Left renal pelvis (tissue), 4 donors: ENCODE measurements at places on chromosomes 16 and 17. TPM values are rescaled to one million over a fixed set of nuclear protein-coding genes. Genes with fewer than 3 reads are reported as not detected.

DNA sequence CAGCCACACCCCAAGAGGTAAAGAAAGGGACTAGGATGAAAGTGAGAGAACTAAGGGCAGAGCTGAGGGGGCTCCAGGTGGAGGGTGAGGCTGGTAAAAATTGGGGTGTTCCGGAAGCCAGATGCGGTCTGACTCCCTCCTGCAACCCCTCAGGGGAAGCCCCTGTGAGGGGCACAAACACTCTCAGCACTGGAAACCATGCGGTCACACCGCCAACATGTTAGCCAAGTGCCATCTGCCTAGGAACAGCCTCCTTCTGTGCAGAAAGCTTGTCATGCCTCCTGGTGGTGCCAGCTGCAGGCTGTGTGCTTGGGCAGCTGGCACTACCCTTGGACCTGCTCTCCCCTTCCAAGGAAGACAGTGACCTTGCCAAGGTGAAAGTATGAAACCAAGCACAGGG is 83.5 kb upstream of the RPL38 start:
- no peak for DNase-seq

- no peak for DNase-seq
Measured at GRCh38 chr17:9766970-9767369, 24.4 kb downstream of the DHRS7C start.

The TMEM238L gene
- 2.4 TPM for polyA plus RNA-seq

- no peak for DNase-seq
Measured at GRCh38 chr16:47320546-47321310, 140.1 kb downstream of the ITFG1 start.

DNA sequence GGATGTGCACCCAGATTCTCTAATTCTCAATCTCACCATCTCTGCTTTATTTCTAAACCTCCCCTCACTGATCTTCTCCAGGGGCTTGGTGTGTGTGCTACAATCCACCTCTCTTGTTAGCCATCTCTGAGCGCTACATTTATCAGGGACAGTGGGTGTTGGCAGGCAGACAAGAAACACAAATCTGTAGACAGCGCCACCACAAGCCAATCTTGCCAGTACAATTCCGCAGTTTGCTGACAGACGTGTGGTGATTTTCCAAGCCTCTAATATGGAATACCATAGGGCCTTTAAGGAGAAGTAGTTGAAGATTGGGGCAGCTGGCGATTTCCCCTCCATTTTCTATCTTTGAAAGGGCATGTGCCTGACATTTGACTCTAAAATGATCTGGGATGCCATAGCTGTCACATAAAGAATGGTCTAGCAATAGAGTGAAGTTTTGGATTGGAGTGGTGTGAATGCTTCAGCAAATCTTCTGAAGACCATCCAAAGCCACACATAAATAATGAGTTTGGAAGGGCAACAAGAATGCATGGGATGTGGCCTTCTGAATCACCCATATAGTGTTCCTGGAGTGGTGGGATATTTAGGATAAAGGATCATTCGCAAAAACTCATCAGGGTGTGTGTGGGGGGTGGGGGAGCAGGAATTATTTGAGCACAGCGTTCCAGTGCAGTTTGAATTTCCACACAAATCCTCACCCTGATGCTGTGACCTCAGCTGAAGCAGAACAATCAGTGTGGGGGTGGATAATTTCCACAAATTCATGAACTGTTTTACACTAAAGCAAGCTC is 12.0 kb upstream of the ANKFN1 start:
- DNase-seq = no peak

The RNF157 gene
- 12.4 TPM for polyA plus RNA-seq

GRCh38 chr17:1830288-1830687 is 483 bp downstream of the RPA1 start:
- no peak for DNase-seq

- no peak for DNase-seq
Measured at GRCh38 chr16:78489072-78489471, 389.6 kb downstream of the WWOX start.

The ADAD2 gene
- polyA plus RNA-seq = not detected

The KRT12 gene
- 0.27 TPM for polyA plus RNA-seq

GRCh38 chr16:30748634-30749445 is 615 bp downstream of the PHKG2 start:
- DNase-seq = no peak

GRCh38 chr17:31275116-31275515 is 21.9 kb downstream of the OMG start:
- no peak for DNase-seq

DNA sequence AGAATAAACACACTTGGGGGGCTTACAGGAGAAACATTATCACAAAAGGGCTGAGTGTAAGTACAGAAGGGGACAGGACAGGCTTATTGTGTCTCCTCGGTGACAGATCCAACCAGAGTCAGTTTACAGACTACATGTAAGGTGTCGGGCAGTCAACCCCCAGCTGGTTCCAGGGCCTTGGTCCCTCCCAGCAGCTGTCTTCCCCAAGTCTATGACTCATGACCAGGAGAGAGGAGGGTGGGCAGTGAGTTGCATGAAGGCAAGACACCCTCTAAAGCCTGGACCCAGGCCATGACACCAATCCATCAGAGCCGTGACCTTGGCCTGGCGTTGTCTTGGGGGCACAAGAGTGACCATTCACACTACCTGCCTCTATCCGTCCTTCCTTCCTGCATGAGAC is 276.2 kb upstream of the CCL2 start:
- DNase-seq = no peak

- DNase-seq = no peak
Measured at GRCh38 chr16:84804326-84804725, 15.5 kb upstream of the CRISPLD2 start.

The TUBB3 gene
- polyA plus RNA-seq = 9.0 TPM

The ABAT gene
- 64.2 TPM for polyA plus RNA-seq

GRCh38 chr17:65544672-65545071 is 16.8 kb downstream of the AXIN2 start:
- DNase-seq = no peak

The ZFPM1 gene
- 2.7 TPM for polyA plus RNA-seq

GRCh38 chr17:15267996-15268395 is 2.9 kb upstream of the PMP22 start:
- no peak for DNase-seq

DNA sequence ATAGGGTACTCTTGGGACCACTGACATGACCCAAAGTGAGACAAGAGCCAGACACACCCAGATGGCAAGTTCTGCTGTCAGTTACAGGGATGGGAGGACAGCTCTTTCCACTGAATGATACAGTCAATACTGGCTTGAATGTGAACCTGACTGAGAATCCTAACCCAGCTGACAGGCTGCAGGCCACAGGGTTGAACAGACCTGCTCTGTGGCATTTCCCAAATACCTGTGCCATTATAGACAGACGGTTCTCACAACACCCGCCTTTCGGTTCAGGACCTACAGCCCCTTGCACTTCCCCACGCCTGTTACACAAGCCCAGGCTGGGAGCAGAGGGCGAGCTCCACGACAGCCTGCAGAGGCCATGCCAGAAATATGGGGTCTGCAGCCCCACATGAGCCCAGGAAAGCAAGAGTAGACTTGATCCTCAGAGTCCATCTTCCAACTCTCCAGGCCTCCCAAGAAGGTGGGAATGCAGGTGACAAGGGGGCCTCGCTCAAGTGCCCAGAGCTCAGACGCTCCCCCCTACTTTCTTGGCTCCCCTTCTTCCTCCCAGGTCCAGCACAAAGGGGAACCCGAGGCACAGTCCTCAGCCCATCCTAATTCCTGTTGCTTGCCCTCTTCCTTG is 314.3 kb downstream of the SOX9 start:
- DNase-seq = no peak

DNA sequence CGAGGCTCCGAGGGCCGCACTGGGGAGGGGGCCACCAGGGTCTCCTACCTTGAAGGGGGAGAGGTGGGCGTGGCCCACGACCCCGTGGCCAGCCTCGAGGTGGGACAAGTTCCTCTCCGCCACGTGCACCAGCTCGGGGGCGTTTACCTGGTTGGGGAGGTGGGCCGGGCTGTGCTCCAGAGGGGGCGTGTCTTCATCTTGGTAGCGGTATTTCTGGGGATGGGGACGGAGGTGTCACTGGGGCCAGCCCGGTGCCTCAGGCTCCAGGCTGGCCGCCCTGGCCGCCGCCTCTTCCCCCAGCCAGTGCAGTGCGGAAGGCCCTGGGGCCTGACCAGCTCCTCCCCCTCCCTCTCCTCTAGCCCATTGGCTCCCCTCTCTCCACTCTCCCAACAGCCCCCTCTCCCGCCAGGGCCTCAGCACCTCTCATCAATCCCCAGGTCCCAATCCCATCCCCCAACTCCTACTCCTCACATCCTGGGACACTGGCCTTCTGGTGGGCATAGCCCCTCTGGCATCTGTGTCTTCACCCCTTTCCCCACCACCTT is 11.5 kb downstream of the DLG4 start:
- DNase-seq = no peak

DNA sequence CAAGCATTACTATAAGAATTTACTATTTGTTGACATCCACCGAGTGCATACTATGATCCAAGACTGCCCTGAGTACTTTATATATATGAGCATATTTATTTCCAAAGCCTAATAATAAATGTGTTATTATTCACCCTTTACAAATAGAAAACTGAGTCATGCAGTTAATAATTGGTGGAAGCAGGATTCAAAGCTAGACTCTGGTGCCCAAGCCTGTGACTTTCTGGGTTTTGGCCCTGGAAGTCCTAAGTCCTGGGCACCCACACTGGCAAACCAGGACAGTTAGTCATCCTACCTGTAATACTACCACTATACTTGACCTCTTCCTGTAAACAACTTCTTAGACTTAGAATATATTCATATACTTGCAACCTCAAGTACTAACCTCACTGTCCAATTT is 257.4 kb upstream of the IRX5 start:
- no peak for DNase-seq

- DNase-seq = no peak
Measured at GRCh38 chr17:75547091-75547490, 21.6 kb downstream of the LLGL2 start.

DNA sequence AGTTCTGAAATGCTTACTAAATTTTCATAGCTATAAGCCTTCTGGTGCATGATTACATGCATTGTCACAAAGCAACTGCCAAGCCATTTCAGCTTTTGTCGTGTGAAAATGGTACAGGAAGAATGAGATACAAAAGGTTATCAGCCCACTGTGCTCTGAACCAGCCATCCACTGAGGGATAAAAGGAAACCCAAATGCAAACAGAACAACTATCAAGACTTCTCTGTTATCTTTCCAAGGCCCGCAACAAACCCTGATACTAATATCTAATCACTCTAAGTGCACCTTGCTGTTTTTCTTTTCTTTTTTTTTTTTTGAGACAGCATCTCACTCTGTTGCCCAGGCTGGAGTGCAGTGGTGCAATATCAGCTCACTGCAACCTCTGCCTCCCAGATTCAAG is 109.0 kb downstream of the FTO start:
- no peak for DNase-seq

The NSMCE1 gene
- polyA plus RNA-seq = 94.8 TPM

The SGF29 gene
- polyA plus RNA-seq = 20.1 TPM

GRCh38 chr16:81786321-81786720 is 7.2 kb downstream of the PLCG2 start:
- no peak for DNase-seq

The OR4D1 gene
- polyA plus RNA-seq = 0.04 TPM

DNA sequence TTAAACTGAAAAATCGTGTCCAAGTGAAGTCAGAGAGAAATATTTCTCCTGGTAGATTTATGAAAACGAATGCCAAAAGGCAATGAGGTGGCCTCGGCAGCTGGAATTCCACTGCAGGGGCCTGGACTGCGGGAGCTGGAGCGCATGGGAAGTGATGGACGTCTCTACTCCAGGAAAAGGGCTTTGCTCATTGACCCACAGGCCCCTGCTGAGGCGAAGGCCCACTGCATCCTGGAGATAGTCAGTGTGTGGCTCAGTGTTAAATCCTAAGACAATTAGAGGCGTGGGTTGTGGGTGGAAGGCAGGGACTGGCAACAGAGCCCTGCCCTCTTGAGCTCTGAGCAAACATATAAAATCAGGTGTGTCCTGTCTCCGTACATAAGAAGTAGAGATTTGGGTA is 191.4 kb downstream of the SLC39A11 start:
- DNase-seq = no peak

The C17orf78 gene
- polyA plus RNA-seq = 0.12 TPM

The ODAD4 gene
- 7.5 TPM for polyA plus RNA-seq

- DNase-seq = no peak
Measured at GRCh38 chr16:85984231-85984880, 85.4 kb downstream of the IRF8 start.

- DNase-seq = no peak
Measured at GRCh38 chr17:50194140-50194933, 7.1 kb downstream of the COL1A1 start.

GRCh38 chr16:83002351-83003334 is 375.9 kb downstream of the CDH13 start:
- no peak for DNase-seq

The SLC5A10 gene
- 0.15 TPM for polyA plus RNA-seq

DNA sequence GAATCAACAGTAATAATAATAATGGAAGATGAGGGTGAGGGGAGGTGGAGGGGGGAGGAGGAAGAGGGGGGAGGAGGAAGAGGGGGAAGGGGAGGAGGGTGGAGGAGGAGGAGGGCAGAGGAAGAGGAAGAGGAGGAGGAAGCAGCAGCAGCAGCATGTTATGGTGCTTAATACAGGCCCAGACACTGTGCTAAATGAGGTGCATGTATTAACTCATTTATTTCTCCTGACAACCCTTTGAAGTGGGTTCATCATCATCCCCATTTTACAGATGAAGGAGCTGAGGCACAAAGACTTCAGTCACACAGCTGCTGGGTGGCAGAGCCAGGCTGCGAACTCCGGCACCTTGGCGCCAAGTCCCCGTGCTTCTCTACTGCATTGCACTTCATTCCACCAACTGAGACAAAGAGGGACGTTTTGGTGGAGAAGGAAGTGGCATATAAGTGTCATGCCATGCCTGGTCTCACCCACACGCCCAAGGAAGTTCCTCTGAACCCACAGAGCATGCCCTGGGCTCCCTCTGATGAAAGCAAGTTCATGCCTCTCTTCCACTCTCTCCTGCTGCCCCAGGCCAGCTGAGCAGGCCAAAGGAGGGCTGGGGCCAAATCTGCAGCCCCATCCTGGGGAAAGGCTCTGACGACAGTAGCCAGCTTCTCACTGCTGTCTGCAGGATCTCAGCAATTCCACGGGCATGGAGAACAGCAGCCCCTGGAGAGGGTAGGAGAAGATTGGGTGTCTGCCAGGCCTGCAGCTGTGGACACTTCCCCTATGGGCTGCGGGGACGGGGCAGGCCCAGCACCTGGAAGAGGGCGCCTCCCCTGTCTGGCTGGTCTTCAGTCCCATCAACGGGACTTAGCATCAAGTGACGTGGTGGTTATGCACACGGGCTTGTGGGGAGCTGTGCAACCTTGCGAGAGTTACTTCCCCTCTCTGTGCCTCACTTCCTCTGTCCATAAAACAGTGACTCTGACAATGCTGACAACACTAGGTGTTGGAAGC is 21.8 kb downstream of the XYLT1 start:
- no peak for DNase-seq

The KRT25 gene
- polyA plus RNA-seq = not detected

GRCh38 chr16:89999831-90000574 is 19.3 kb downstream of the DBNDD1 start:
- DNase-seq = no peak

The OGFOD1 gene
- polyA plus RNA-seq = 41.3 TPM

DNA sequence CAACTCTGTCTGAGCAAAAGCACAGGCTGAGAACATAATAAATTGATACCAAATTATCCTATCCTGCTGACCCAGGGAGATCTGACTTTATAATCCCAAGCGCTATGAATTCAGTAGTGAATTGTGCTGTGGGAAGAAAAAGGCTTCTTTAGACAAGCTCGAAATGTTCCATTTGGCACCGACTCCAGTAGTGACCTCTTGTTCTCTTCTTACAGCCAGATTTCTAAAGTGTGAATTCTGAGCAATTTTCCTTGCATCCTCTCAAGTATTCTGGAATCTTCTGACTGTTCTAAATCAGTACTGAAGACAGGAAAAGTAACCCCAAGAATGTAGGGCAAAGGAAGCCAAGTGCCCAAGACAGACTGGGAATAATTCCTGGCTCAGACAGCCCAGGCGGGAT is 58.2 kb downstream of the CDYL2 start:
- DNase-seq = no peak
